ENCODE measurements at places on chromosomes 7 and 10.

DNA sequence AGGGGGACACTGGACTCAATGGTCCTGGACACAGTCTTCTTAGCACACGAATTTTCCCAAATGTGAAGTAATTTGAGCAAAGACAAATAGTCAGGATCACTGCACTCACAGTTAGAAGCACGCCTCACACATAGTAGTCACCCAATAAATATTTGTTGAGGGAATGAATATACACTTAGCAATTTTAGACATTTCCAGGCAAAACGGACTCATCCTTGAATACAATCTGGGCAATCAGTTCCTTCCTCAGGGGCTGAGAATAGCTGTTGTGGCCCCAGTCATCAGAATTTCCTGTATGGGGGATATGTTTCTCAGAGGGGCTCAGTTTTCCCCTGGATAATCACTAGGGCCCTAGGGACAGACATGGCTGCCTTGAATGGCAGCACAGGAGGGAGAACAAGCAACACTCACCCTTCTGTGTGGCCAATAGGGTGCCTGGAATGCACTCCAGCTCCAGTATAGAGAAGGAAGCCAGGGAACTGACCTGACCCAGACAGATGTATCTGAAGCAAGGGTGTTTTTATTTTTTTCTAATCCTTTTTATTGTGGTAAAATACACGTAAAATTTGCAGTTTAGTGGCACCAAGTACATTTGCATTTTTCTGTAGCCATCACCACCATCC lies 282.7 kb upstream of the ZNF32 start:
- no peak for DNase-seq

DNA sequence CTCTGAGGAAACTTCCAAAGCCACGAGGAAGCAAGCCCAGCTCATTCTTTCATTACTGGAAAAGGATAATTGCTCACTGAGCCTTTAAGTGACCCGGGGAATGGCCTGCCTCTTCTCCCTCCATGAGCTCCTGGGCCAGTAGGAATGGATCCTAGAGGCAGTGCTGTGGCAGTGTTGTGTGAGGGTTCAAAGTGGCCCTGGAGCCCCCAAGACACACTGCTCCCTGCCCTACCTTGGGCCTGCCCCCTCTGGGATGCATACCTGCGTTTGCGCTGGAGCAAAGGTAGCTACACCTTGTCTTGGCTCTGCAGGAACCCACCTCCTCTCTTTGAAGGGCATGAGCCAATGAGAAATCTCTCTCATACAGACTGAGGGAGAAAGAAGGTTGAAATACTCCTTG lies 115.8 kb upstream of the ANLN start:
- DNase-seq: no peak

GRCh38 chr10:79244841-79245504 lies 102.3 kb upstream of the PPIF start:
- no peak for DNase-seq

DNA sequence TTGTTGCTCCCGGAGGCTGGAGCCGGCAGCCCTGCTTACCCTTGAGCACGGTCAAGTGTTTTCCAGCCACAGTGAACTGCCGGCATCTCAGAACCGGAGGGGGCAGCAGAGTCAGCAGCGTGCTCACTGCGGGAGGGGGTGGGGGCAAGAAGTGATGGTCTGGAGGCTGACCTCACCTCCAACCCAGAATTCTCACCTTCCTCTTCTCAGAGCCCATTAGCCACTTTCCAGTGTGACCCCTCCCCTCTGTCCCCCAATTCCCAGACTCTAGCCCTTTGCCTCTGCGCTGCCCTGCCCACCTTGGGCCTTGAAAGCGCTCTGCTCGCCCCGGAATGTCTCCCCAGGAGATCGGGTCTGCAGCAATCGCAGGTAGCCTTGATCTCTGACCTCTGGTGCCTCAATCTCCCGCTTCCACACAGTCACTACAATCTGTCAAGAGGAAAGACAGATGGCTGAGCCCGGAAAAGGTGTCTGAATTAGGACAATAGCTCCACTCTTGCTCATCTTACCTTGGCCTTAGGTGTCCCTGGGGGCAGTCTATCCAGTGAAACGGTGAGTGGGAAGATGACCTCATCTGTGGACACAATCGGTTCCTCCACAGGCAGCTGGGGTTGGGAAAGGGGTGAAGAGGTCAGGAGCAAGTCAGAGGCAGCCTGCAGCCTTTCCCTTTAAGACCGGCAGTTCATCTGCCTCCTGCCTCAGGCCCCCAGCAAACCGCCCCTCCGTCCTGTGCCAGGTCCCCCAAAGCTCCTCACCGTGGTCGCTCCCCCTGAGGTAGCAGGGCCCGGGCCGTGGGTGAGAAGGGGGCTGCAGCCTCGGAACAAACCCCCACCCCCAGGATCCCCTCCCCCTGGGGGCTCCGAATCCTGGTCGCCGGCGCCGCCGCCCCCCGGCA lies 942 bp downstream of the TRAPPC14 start:
- DNase-seq: no peak

DNA sequence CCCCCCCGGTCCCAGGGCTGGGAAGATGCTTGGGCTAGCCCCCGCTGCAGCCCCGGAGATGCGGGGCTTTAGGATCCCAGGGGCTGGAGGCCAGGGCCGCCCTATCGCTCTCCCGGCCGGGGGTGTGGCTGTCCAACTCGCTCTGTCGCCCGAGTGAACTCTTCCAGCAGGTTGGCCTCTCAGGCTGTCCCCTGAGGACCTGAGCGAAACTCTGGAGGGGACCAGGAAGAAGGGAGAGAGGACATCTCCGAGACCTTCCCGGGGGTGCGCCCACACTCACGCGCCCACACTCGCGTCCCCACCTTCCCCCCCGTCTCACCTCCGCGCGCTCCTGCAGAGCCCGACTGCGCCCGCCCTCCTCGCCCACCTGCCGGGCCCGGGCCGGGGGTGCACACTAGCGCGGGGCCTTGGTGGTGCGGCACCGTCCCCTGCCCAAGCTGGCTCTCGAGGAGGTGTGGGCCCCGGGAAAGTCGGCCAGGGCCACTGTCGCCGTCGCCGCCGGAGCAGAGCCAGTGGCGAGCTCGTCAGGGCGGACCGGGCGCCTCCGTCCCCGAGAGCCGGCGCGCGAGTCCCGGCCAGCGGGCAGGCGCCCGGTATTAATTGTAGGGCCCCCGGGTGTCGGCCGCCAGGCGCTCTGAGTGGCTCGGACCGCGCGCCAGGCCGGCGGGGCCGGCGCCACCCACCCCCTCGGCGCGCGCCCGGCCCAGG lies 101.7 kb upstream of the SVIL start:
- DNase-seq: no peak

DNA sequence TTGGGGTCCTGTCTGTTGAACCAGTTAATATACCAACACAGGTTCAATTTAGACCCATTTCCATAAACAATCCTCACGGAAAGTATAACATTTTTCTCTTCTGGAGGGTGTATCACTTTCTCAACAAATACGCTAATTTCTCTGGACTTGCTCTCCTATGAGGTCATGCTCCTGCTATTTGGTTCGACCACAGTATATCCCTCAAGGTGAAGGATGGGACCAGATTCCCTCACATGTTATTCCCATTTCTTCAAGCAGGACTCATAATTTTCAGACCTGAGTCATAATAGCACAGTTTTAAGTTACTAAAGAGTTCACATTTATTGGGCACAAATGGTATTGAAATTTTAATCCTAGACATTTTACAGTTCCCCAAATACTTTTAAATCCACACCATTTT lies 57.2 kb downstream of the ADAM12 start:
- no peak for DNase-seq

GRCh38 chr10:9922126-9922870 lies 1095.4 kb upstream of the CELF2 start:
- no peak for DNase-seq

GRCh38 chr7:156614434-156615264 lies 25.9 kb upstream of the RNF32 start:
- DNase-seq: no peak

- DNase-seq: no peak
Measured at GRCh38 chr7:43004082-43004481, 71.9 kb downstream of the MRPL32 start.

- no peak for DNase-seq
Measured at GRCh38 chr7:133300811-133301210, 47.9 kb downstream of the EXOC4 start.
